ENCODE measurements at places on chromosomes 4 and X.

GRCh38 chrX:69050051-69050765, 115.0 kb downstream of the PJA1 start:
- no peak for DNase-seq

DNA sequence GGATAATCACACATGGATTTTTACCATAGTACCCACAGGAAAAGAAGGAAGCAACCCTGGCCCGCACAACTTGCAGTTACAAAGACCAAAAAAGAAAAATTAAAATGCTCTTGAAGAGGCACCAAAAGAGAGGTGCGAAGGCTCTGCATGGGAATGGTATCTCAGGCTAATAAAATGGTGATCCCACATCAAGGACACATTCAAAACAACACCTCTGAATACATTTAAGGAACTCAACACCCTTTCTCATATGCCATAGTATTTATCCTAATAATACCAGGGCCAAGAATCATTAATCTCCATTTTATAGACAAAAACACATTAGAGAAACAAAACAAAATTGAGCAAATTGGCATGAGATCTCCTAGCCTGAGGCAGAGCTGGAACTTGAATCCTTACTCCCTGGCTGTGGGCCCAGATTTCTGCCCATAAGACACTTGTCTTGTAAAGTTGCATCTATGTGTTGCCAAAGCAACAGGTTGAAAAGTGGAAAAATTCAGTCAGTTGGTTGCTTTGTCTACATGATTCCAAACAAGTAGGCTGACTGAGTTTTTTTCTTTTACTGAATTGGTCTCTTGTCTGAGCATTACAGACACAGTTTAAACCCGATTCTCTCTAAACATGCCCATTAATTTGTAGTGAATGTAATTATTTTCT, 33.5 kb downstream of the GUCY2F start:
- no peak for DNase-seq

GRCh38 chr4:75686346-75686745, 13.1 kb upstream of the G3BP2 start:
- peak; percentile 7 for DNase-seq

DNA sequence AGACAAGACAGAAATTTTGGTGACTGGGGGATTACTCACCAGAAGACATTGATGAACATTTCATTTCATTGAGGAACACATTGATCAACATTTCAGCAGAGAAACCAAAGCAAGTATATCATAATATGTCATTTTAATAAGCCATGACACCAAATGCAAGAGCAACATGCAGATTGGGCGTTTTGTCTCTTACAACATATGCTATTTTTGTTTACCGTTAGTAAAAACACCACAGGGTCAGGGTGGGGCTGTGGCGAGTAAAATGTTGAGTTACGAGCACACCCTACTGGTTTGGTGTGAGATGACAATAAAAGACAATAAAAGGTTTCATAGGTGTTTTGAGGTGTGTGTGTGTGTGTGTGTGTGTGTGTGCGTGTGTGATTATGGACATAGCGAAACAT, 294.5 kb downstream of the PDGFC start:
- no peak for DNase-seq

GRCh38 chr4:146183209-146183608, 7.7 kb downstream of the LSM6 start:
- DNase-seq = no peak

DNA sequence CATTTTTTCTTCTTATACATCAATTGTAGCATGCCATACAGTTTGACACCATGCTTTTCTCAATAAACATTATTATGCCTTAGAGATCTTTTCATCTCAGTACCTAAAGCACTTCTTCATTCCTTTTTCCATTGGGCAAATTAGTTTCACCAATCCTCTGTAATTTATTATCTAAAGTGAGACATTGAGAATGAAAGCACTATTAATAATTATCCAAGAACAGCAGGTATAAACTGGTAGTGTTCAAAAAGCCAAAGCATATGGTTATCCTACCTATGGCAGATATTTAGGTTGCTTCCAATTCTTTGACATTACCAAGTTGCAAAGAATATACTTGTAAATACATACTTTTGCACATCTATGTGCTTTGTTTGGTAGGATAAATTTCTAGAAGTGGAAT, 15.6 kb downstream of the LAMTOR3 start:
- DNase-seq = no peak

GRCh38 chr4:188707036-188707435, 567.8 kb downstream of the TRIML1 start:
- no peak for DNase-seq

GRCh38 chr4:93092765-93093164, 735.8 kb upstream of the ATOH1 start:
- no peak for DNase-seq

- no peak for DNase-seq
Observed at GRCh38 chr4:20724915-20725314, 24.7 kb downstream of the PACRGL start.

DNA sequence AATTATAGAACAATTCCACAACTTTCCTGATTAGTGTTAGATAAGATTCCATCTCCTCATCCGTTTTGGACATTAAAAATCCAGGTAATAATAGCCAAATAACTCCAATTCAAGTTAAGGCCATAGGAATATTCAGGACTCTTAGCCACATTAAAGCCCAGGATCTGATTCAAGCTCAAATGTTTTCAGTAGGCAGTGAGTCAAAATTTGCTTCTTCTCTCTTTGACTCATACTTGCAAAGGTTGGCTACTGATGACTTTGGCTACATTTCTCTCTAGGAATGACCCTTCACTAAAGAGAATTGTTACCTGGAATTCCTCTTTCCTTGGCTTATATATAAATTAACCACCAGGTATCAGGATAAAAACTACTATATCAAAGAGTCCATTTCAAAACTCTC, 354.9 kb upstream of the HS3ST1 start:
- no peak for DNase-seq

DNA sequence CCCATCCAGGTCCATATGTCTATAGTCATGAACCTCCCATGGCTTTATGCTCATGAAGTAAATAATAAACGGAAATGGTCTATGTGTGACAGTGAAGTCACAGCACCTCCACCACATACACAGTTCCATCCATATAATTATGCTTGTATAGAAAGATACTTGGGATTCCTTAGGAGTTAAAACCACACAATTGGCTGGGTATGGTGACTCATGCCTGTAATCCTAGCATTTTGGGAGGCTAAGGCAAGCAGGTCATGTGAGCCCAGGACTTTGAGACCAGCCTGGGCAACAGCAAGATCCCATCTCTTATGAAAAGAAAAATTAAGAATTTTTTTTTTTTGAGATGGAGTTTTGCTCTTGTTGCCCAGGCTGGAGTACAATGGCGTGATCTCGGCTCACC, 55.6 kb upstream of the RBM47 start:
- no peak for DNase-seq

DNA sequence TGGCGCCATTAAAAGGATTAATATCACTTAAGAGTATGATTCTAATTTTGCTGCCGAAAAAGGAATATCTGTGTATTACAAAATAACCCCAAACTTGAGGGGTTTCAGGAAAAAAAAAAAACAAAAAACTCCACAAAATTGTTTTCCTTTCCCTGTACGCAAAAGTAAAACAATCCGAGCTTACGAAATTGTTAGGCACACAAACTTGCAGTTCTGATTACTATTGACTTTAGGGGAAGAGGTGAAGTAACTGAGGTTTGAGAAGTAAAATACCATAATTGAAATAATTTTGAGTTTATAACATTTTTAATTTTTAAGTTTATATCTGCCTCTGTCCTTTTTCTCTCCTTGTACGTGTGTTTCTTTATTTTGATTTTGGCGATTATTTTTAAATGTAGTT, 64.8 kb downstream of the USP9X start:
- DNase-seq = no peak

DNA sequence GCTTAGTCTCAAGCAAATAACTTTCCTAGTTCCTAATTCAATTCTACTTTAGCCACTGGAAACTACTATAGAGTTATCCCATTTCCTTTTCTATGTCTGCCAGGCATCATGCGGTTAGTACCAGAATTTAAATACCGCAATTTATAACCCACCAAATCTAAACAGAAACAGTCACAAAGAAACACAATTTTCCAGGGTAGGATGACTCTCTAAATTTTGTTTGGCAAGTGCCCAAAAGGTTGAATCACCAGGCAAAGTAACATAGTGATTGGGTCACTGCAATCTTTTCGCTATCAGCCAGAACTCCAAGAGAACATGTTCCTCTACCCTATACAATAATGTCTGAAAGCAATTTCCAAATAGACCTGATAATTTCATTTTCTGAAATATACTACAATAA, 240.2 kb upstream of the GRIA3 start:
- DNase-seq = no peak

DNA sequence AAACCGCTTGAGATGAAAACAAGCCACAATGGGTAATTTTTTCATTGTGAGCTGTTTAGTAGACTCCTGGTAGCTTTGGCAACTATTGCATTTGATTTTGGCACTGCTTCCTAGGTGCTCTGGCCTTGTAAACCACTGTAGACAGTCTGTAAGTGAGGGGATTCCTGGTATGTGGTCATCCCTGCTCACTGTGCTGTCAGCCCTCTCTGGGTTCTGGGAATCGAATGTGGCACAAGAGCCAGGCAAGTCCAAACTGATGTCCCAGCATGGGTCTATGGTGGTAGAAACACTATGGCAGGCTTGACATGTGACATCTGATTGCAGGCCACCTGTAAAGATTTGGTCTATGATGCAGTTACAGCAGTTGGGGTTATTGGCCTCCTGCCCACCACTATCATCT, 2.5 kb downstream of the USP51 start:
- no peak for DNase-seq

GRCh38 chr4:38780833-38781484, 1.8 kb downstream of the TLR10 start:
- DNase-seq = no peak

DNA sequence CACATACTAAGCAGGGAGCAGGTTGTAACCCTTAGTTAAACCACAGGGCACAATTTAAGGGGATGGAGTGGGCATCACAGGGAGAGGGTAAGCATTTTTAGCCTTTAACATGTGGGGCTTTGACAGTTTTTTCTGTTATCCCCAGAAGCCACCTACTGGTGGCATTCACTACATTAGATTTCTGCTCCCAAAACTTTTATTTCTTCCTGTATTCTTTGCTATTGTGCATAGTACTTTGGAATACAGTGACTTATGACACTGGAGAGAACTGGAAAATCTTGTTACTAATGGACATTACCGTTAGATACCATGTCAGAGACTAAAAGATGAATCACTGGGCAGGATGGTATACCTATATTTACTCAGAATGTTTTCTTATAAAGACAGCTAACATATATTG, 7.3 kb downstream of the TRIM75 start:
- DNase-seq = no peak

- no peak for DNase-seq
Observed at GRCh38 chr4:114209584-114209983, 230.1 kb upstream of the ARSJ start.

- DNase-seq = no peak
Observed at GRCh38 chr4:8920289-8920965, 48.8 kb upstream of the HMX1 start.

DNA sequence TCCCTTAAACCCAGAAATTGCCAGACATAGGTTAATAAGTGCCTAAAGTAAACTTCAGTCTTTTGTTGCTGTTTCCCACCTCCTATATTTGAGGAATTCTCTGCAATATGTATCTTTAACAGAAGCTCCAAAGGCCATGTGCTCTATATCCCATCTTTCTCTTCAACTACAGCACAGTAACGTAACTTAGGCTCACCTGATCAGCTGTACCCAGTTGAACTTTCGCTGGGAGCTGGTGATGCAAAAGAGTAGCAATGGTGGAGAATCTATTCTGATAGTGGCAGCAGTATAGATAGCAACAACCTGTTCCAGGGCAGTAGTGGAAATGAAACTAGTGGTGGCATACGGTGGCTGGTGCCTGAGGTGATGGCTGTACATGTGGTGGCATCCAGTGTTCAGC, 33.2 kb upstream of the YTHDC1 start:
- DNase-seq = no peak

DNA sequence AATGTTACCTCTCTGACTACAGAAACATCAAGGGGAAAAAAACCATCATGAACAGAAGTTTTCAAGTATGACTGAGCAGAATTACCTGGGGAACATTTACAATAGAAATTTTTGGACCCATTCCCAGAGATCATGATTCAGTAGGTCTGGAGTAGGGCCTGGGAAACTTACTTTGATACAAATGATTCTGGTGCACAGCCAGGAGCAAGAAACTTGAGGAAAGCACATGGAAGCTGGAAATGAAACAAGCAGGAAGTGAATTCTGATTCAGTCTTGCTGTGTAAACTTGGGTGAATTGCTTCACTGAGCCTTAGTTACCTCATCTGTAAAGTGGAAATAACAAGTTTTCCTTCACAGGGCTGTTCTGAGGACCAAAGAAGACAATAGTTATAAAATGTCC, 192.5 kb upstream of the TAPT1 start:
- DNase-seq = no peak

- DNase-seq = no peak
Observed at GRCh38 chrX:154742613-154743012, 8.3 kb downstream of the GAB3 start.

DNA sequence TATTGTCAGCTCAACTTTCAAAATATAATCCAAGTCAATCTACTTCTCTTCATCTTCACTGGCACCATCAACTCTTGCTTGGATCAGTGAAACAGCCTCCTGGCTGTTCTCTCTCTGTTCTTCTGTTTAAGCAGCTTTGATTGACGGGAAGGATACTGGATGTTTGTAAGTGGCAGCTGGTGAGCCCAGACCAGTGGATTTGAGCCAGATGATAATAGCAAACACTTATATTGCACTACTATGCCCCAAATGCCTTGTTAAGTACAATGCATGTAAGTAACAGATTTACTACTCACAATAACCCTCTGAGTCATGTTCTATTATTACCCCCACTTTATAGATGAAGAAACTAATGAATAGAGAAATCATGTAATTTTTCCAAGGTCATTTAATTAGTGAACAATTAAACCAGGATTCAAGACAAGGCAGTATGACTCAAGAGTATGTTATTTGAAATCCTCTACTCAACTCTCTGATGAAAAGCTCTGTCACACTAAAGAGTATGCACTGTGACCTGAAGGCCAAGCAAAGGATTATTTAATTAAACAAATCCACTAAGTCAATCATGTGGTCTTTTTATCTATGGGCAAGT, 44.8 kb downstream of the SPANXN3 start:
- DNase-seq = no peak

GRCh38 chrX:110449312-110449711, 90.7 kb downstream of the RTL9 start:
- DNase-seq = no peak

DNA sequence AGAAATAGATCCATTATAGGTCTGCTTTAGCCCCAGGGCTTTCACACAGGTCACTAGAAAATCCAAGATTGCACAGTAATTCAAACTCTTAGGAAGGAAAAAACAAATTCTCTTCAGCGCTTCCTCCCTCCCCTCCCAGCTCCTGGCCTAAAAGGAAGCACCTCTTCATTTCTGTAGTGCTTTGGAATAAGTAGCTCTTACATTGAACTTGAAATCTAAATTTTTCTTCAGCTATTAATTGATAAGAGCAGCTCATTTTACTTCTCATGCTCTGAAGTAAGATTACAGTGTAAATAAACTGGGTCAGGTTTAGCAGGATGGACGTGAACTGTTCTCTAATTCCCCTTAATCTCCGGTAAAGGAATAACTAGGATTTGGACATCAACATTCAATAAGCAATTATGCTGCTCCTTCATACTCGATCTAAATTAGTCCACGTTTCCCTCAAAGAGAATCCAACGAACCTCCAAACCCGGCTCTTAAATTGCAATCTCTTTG, 10.9 kb upstream of the SEL1L3 start:
- no peak for DNase-seq

GRCh38 chrX:93120805-93121204, 552.6 kb downstream of the NAP1L3 start:
- no peak for DNase-seq

Measured in stimulated activated CD4-positive, alpha-beta T cell treated with anti-CD3 and anti-CD28 coated beads, Interleukin-2, amount 100 ng/mL, for 24 hours (primary cell).